ENCODE measurements at places on chromosomes 12 and 14.

GRCh38 chr12:92242907-92243306, 97.3 kb upstream of the BTG1 start:
- DNase-seq: no peak

- no peak for DNase-seq
Observed at GRCh38 chr12:3263282-3263681, 186.1 kb downstream of the TSPAN9 start.

DNA sequence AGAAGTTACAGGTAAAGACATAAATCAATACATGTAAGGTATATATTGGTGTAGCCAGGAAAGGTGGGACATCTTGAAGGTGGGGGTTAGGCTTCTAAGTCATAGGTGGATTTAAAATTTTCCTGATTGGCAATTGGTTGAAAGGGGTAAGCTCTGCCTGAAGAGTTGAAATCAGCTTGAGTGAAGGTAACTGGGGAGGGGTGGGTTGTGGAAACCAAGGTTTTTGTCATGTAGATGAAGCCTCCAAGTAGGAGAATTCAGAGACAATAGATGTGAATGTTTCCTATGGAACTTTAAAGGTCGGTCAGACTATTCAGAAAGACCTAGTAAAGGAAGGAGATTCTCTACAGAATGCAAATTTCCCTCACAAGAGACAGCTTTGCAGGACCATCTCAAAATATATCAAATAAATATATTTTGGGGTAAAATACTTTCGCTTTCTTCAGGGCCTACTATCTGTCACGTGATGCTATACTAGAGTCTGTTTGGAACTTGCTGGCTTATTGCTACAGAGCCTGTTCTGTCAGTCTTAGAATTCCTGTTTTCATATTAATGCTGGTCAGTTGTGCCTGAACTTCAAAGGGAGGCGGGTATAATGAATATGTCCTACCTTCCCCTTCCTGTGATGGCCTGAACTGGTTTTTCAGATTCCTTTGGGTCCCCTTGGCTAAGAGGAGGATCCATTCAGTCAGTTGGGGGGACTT, 20.6 kb upstream of the SPATA7 start:
- no peak for DNase-seq

DNA sequence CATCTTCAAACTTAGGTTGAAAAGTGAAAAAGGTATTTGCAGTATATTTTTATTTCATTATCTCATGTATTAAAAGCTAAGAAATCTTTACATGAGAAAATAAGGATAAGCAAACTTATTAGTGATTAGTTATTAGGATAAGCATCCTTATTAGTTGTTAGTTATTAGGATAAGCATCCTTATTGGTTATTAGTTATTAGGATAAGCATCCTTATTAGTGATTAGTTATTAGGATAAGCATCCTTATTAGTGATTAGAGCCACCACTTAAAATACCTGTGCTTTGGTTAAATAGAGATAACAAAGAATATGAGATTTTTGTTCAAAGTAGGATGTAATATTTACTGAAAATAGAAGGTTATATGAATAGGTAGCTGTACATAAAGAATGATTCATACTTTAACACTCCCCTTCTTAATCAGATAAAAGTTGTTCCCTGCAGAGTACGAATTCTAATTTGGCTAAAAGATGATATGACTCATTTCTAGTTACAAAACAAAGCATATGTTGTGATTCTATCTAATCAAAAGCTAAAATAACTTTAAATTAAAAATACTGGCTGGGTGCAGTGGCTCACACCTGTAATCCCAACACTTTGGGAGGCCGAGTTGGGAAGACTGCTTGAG, 56.4 kb downstream of the KDM5A start:
- DNase-seq: no peak

GRCh38 chr14:99026471-99026870, 245.5 kb downstream of the BCL11B start:
- no peak for DNase-seq

GRCh38 chr14:56703947-56704346, 106.3 kb downstream of the OTX2 start:
- no peak for DNase-seq

- DNase-seq: no peak
Observed at GRCh38 chr14:24818823-24819341, 184.9 kb upstream of the GZMB start.

DNA sequence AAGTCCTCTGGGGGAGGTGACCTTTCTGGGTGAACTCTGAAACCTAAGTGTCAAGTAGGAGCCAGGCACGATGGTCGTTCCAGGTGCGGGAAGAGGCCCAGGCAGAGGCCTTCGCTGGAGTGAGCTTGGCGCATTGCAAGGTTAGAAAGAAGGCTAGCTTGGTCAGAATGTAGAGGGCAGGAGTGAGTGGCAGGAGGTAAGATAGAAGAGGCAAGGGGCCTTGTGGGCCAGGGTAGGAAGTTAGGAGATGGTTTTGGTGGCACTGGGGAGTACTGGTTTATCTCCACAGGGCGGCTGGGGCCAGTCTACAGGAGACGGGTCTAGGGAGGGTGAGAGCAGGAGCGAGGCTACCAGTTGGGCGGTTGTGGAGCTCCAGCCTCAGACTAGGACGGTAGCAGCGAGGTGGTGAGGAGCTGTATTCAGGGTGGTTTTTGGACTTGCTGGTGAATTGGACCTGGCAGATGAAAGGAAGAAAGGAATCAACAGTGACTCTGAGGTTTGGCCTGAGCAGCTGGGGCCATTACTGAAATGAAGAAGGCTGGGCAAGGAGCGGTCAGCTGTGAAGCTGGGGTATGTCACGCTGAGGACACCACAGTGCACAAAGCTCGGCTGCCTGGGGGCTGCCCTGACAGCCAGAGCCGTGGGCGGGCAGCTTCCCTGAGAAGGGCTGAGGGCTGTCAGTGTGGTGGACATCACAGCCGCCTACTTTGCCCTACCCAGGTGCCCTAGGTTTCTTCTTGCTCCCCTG, 9.0 kb downstream of the MLXIP start:
- DNase-seq: no peak

GRCh38 chr12:91111366-91112325, at the start of gene LUM:
TSS of gene LUM (minus strand) at chr12:91111494. CDS start at chr12:91108979, 2,515 bp downstream.
- no peak for DNase-seq

GRCh38 chr12:114668151-114668885, 15.7 kb downstream of the TBX3 start:
- DNase-seq: no peak

DNA sequence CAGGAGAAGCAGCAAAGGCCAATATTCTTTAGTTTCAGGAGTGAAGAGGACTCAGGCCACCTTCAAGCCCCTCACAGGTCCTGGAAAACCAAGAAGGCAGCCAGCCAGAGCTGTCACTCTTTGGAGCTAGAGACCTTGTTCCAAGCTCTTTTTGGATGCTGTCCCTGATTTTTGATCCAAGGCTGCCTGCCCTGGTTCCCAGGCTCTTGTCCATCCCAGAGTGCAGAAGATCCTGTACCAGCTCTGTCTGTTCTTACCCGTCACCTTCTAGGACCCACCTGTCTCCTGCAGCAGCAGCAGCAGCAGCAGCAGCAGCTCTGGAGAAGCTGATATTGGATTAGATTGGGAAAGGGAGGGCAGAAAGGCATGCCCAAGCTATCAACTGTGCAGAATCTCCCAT, 157.1 kb upstream of the NEDD1 start:
- no peak for DNase-seq

DNA sequence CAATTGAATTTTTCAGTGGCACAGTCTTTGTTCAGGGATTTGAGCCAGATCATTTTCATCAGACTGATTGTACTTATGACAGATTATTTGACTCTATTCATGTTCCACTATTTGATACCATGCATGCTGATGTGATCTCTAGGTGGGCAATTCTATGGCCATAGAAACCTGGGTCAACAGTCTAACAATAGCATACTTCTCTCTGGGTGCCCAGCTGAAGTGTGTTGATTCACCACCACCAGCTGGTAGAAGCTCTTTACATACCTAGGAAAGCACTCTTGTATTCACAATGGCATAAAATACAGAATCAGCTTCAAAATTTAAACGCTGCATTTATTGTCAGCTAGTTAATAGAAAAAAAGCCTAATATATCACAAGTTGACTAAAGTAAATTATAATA, 90.2 kb upstream of the TMTC2 start:
- no peak for DNase-seq

DNA sequence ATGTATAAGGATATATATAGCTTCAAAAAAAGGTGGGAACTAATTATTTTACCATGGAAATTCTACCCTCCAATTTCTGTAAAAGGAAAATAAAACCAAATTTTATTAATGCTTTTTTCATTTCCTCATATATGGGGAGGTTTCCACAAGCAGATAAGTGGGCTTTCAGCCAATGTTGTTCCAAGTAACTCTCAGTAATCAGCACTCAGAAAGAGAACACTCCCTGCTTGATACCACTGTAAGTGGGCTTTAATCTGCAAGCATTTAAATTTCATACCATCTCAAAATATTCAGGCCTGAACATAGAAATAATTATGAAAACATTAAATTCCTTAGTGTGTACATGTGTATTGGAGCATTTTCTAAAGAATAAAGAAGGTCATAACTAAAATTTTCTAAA, 827.6 kb downstream of the C12orf50 start:
- DNase-seq: no peak

- no peak for DNase-seq
Observed at GRCh38 chr14:76584271-76584702, 177.0 kb upstream of the VASH1 start.

DNA sequence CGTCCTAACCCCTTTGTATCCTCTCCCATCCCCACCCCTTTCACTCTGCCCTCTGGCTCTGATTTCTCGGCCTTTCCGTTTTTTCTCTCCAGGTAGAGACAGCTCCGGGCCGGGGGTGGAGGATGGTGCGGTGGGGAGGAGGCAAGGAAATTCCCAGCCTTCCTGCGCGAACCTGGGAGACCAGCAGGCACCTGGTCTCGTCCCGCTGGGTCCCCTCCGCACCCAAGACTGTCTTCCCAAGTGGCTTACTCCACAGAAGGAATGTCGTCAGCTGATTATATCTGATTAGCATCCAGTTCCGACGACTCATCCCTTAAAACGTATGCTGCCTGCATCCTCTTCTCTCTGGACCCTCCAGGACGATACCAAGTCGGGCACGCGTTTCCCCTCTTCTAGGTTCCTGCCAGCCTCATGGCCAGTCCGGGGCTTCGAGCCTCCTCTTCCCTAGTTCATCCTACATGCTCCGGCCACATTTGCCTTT, 42.2 kb upstream of the CAPRIN2 start:
- DNase-seq: no peak

DNA sequence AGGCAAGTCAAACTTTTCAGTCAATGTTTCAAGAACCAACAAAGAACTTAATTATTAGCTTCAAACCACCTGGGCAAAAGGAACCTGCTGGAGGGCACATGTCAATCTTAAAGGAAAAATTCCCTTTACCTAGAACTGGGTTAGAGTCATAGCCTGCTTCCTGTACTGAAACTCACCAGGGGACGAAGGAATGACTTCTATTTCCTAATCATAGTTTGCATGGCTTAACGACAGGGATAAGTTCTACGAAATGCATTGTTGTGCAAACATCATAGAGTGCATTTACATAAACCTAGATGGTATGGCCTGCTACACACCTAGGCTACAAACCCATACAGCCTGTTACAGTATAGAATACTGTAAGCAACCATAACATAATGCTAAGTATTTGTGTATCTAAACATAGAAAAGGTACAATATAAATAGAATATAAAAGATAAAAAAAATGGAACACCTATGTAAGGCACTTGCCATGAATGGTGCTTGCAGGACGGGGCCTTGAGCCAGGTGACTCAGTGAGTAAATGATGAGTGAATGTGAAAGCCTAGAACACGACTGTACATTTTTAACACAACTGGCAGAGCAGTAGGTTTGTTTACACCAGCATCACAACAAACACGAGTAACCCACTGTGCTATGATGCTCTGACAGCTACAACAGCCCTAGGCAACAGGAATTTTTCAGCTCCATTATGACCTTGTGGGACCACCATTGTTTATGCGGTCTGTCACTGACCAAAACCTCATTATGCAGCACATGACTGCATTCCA, 234.9 kb upstream of the CAND1 start:
- no peak for DNase-seq

- DNase-seq: no peak
Observed at GRCh38 chr12:58833853-58834252, 86.5 kb downstream of the LRIG3 start.

DNA sequence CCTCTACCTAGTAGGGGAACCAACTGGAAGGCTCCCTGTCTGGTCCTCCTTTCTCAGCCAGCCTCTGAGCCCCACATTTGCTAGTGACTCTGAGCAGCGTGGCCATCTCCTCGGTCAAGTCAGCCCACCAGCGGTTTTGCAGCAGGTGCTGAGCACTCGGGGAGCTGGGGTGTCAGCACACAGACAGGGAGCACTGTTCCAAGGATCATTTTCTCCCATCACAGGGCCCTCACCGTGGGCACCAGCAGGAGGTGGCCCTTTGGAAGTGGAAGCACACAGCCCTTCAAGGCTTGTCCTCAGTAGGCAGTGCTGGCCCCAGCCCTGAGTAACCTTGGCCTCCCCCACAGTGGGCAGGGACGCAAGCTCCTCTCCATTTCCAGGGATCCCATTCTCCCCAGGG, 24.1 kb upstream of the EML1 start:
- DNase-seq: no peak

DNA sequence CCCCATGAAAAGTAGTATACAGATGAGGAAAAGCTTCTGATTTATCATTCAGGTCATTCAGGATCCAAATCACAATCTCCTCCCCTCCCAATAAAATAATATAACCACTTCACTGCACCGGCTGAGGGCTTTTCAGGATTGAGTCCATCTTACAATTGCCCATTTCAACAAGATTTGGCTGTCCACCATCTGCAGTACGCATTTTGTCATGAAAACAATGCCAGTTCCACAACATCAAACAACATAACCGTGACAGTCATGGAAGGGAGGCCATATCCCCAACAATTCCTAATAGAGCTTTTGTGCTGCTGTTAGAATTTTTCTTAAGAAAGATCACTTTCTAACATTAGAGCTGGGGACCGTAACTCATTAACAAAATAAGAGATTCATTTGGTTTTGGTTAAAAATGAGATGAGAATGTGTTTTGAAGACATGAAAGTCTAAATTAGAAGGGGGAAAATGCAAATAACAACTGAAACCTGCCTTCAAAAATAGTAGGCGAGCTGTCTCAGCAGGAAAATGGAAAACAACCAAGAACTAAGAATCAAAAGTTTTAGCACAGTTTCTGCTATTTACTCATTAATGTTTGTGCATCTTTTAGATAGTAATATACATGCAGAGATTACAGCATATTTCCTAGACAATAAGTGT, 38.3 kb upstream of the TMTC2 start:
- no peak for DNase-seq

DNA sequence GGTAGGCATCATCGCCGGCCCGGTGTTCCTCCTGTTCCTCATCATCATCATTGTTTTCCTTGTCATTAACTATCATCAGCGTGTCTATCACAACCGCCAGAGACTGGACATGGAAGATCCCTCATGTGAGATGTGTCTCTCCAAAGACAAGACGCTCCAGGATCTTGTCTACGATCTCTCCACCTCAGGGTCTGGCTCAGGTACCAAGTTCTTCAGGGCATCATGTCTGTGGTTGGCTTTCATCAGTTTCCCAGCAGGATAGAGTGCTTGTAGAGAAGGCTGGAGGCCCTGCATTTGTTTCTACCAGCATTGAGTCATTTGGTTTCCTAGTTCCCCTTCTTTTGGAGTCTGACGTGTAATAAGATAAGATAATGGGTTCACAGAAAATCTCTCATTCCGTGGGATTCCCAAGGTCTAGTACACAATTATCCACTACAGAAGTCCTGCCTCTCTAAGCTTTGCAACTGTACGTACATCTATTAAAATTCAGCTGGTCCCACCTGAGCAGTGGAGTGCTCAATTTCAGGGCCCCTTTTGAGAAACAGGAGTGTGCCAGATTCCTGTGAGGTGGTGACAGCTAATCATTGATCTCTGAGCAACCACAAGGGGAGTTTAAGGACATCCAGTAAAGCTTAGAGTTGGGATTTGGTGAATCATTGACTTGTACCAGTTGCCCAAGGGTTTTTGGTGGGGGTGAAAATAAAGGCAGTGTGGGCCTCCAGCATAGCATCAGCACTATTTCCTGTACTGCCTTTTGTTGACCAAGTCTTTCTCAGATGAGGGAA, 25.1 kb downstream of the ACVR1B start:
- DNase-seq: no peak

Data from CD4-positive, alpha-beta T cell treated with Interleukin-17A for 4 hours (primary cell).